Esophagus muscularis mucosa (tissue), 4 donors: ENCODE measurements at places on chromosomes 2 and 18. TPM values are rescaled to one million over a fixed set of nuclear protein-coding genes. Genes with fewer than 3 reads are reported as not detected.

ALKAL2 gene
- total RNA-seq: 11.9 TPM

ASPRV1 gene
- 1.7 TPM for total RNA-seq

DAW1 gene
- total RNA-seq: 0.33 TPM

POMC gene
- 8.3 TPM for total RNA-seq

IL1R1 gene
- 41.5 TPM for total RNA-seq

ANKRD30B gene
- total RNA-seq: not detected

MC5R gene
- total RNA-seq: not detected

SLC14A1 gene
- total RNA-seq: 4.8 TPM

SIX3 gene
- 0.11 TPM for total RNA-seq

DNA sequence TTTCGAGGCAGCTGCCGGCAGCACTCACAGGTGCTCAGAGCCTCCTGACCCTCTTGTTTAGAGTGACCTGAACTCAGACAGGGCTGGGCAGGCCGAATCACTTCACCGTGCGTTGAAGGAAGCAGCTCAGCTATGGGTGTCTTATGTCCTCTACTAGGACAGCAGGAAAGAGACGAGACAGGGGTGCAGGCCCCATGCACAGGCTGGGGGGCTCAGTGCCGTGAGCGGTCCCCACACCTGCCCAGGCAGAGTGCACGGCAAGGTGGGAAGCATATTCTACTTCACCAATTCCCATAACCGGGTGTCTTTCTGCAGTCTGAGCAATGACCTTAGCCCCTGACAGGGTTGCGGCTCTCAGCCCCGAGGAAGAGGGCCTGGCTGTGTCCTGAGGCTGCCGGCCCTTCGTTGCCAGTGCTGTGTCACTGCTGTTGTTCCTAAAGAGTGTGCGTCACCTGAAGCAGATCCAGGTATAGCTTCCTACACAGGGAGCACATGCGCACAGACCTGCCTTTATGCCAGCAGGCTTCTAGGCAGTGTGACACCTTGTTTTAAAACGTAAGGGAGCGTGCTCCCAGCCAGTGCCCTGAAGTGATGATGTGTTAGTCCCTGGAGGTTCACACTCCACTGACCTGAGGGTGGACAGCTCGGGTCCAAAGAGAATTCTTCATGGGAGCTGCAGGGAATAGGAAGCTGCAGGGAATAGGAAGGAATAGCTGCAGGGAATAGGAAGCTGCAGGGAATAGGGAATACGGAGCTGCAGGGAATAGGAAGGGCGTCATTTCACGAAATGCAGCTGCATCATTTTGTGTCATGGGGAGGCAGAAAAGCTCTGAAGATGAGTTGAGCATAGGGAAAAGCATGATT lies 207.9 kb upstream of the SALL3 start:
- H3K27ac ChIP-seq: no peak overlapping the region
- H3K27me3 ChIP-seq: peaks cover 56% of the 10 kb centered on the region

DNA sequence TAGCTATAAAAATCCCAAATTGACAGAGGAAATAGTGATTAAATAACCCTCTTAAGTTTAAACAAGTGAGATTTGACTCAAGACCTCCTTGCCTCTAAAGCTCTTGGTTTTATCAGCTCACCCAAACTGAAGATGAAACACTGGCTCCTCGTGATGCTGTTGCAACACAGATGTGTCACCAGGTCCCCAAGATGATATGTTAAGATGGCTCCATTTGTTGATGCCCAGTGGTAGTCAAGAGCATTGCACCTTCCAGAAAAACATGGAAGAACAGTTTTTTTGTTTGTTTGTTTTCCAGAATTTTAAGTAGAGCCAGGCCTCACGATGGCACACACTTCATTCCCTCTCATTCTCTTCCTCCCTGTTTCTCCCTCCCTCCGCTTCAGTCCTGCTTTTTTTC lies 399.8 kb downstream of the TXNL1 start:
- peaks cover 5% of the 10 kb centered on the region for H3K4me1 ChIP-seq
- no peak overlapping the region for H3K27ac ChIP-seq
- no peak for DNase-seq
- no peaks in the 10 kb centered on the region for H3K36me3 ChIP-seq
- H3K4me3 ChIP-seq: no peak overlapping the region

DNA sequence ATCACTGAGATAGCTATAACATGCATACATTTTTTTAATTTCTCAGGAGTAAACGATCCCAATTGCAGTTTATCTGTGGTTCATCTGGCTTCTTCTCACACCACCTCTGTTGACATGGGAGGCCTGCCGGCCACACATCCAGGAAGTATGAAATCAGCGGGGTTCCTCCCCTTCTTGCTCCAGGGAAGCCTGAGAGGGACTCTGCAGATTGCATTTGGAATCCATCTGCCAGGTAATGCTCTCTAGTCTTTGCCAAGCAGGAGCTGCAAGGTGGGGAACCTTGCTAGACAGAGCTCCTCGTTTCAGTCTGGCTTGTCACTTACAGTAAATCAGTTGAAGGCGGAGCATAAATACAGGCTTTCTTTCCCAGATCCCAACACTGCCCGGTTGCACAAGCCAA lies 49.9 kb downstream of the SOX11 start:
- H3K36me3 ChIP-seq: no peaks in the 10 kb centered on the region
- no peak for DNase-seq
- no peak overlapping the region for H3K4me3 ChIP-seq

DNA sequence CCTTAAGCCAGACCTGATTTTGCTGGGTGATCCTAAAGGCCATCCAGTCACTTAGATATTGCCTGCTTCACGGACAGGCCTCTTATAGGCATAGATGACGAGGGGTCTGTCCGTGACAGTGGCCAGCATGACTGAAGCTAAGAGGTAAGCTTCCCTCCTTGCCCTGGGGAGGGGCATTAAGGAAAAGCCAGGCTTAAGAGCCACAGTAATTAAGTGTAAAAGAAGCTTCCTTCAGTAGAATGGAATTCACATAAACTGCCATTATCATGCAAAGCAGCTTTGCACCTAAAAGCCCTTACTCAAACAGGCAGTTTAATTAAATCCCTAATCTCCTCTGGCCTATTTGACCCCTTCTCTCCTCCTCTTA lies 99.4 kb upstream of the PKDCC start:
- no peak overlapping the region for H3K27ac ChIP-seq
- H3K4me1 ChIP-seq: no peaks in the 10 kb centered on the region
- no peaks in the 10 kb centered on the region for H3K27me3 ChIP-seq
- no peak for DNase-seq
- H3K36me3 ChIP-seq: no peaks in the 10 kb centered on the region

DNA sequence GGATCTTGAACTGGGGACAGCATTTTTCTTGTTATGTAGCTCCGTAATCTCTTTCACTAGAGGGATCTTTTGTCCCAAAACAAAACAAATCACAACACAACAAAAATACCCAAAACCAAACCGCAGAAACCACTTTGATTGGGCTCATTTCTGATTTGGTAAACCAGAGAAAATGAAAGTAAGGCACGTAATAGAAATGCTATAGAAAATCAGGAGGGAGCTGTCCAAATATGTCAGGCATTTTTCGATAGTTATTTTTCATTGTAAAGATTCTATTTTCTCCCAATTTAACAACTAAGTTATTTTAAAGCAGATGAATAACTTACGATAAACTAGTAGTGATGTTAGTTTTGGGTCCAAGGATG lies 406.5 kb downstream of the XIRP2 start:
- DNase-seq: no peak
- H3K27ac ChIP-seq: no peak overlapping the region
- peak overlapping the region; percentile 80 for H3K4me3 ChIP-seq
- H3K36me3 ChIP-seq: no peaks in the 10 kb centered on the region
- H3K4me1 ChIP-seq: peaks cover 24% of the 10 kb centered on the region
- H3K27me3 ChIP-seq: peaks cover 23% of the 10 kb centered on the region

- no peaks in the 10 kb centered on the region for H3K36me3 ChIP-seq
- no peak overlapping the region for H3K4me3 ChIP-seq
- no peaks in the 10 kb centered on the region for H3K4me1 ChIP-seq
- no peaks in the 10 kb centered on the region for H3K27me3 ChIP-seq
- no peak for DNase-seq
These were observed 16.6 kb upstream of the MSTN start for GRCh38 chr2:190079160-190079559.

DNA sequence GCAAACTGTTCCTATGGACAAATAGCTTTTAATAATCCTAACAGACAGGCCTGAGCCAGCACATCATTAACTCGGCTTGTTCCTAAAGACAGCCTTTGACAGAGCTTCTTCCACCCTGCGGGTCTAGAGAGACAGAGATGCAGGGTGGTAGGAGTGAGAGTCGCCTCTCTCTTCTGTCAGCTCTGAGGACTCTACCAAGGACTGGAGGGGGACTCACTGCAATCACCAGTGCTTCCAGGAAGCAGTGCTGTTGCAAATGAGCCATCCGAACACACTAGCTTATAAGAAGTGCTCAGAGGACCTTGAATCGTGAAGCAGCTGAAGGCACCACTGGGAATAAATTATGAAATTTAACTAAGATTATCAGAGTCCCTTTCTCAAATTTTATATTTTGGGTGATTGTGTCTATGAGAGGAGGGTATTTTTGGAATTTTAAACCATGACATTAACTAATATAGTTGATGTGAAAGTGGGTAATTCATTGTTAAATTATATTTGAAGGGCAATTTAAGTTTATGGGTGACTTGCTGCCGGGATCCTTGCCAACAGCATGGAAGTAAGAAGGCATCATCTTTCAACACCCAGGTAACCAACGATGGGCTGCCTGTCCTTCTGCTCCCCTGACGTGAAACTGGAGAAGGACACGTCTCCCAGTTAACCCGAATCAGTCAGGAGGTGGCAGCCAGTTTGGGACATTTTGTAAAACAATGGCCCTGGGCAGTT lies 43.6 kb upstream of the PXDN start:
- H3K4me1 ChIP-seq: peaks cover 21% of the 10 kb centered on the region

DNA sequence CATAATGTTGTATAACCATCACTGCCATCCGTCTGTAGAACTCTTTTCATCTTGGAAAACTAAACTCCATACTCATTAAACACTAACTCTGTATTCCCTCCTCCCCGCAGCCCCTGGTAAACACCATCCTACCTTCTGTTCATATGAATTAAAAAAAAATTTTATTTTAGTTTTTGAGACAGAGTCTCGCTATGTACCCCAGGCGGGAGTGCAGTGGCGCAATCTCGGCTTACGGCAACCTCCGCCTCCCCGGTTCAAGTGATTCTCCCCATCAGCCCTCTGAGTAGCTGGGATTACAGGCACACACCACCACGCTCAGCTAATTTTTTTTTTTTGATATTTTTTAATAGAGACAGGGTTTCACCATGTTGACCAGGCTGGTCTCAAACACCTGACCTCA lies 52.9 kb downstream of the RRM2 start:
- no peak overlapping the region for H3K27ac ChIP-seq
- no peak for DNase-seq
- H3K4me1 ChIP-seq: no peaks in the 10 kb centered on the region
- no peaks in the 10 kb centered on the region for H3K36me3 ChIP-seq
- no peak overlapping the region for H3K4me3 ChIP-seq

GRCh38 chr2:45315861-45316260 lies 295.2 kb downstream of the SRBD1 start:
- H3K4me3 ChIP-seq: no peak overlapping the region
- no peaks in the 10 kb centered on the region for H3K27me3 ChIP-seq
- no peak overlapping the region for H3K27ac ChIP-seq
- H3K36me3 ChIP-seq: no peaks in the 10 kb centered on the region
- no peaks in the 10 kb centered on the region for H3K4me1 ChIP-seq

- no peak for DNase-seq
- no peaks in the 10 kb centered on the region for H3K4me1 ChIP-seq
- no peak overlapping the region for H3K4me3 ChIP-seq
- H3K27me3 ChIP-seq: no peaks in the 10 kb centered on the region
- H3K27ac ChIP-seq: no peak overlapping the region
- peaks cover 76% of the 10 kb centered on the region for H3K36me3 ChIP-seq
These were observed 130.0 kb downstream of the C2orf74 start for GRCh38 chr2:61291851-61292575.

DNA sequence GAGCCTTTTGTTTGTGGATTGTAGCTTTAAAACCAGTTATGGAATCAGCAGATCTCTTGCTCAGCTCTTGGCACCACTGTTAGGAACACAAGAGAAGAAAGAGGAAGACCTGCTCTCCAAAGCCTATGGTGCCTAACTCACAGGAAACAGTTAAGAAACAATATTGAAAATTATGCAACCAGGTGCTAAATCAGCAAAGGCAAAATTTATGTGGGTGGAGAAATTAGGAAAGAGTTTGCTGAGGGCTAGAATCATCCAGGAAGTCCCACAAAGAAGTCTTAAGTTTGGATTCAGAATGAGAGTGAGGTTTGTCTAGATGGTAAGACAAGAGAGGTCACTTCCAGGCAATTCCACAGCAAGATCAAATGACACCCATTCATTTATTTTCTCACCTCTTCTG lies 49.4 kb downstream of the AOX1 start:
- H3K4me1 ChIP-seq: no peaks in the 10 kb centered on the region
- no peak overlapping the region for H3K4me3 ChIP-seq
- DNase-seq: peak; percentile 31
- H3K27ac ChIP-seq: no peak overlapping the region
- H3K27me3 ChIP-seq: no peaks in the 10 kb centered on the region

- no peaks in the 10 kb centered on the region for H3K4me1 ChIP-seq
- DNase-seq: no peak
- H3K27me3 ChIP-seq: no peaks in the 10 kb centered on the region
- no peak overlapping the region for H3K4me3 ChIP-seq
These were observed 51.5 kb upstream of the DCC start for GRCh38 chr18:52288403-52289004.

GRCh38 chr2:188394931-188395472 lies 103.3 kb downstream of the GULP1 start:
- no peaks in the 10 kb centered on the region for H3K36me3 ChIP-seq
- no peaks in the 10 kb centered on the region for H3K27me3 ChIP-seq
- no peak for DNase-seq
- no peak overlapping the region for H3K27ac ChIP-seq

GRCh38 chr18:6866552-6867085 lies 137.1 kb downstream of the ARHGAP28 start:
- no peaks in the 10 kb centered on the region for H3K36me3 ChIP-seq
- H3K4me1 ChIP-seq: no peaks in the 10 kb centered on the region
- DNase-seq: peak; percentile 8
- no peak overlapping the region for H3K4me3 ChIP-seq
- no peak overlapping the region for H3K27ac ChIP-seq

DNA sequence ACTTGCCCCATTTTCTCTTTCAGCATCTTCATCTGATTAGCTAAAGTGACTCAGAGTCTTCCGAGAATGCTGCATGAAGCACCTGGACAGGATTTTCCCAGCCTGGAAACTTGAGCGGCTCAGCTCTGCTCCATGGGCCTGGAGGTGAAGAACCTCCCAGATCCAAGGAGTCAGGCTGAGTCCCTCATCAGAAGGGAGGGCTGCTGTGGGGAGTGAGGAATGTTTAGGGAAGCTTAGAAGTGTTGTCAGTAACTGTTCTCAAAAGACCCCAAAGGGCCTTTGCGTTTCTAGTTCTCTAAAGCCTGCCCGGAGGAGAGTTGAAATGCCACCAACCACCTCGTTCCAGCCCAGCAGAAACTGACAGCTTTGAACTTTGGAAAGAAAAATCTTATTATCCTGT lies 157.1 kb downstream of the CLIP4 start:
- DNase-seq: no peak
- H3K4me1 ChIP-seq: no peaks in the 10 kb centered on the region
- H3K4me3 ChIP-seq: no peak overlapping the region
- no peaks in the 10 kb centered on the region for H3K27me3 ChIP-seq
- no peaks in the 10 kb centered on the region for H3K36me3 ChIP-seq

GRCh38 chr2:95760806-95761525 lies 169.2 kb downstream of the TRIM43 start:
- peak; percentile 90 for DNase-seq
- H3K4me1 ChIP-seq: no peaks in the 10 kb centered on the region
- no peaks in the 10 kb centered on the region for H3K27me3 ChIP-seq
- H3K27ac ChIP-seq: no peak overlapping the region
- no peak overlapping the region for H3K4me3 ChIP-seq
- H3K36me3 ChIP-seq: no peaks in the 10 kb centered on the region
